ENCODE measurements at places on chromosomes 12 and 14.
A peak's percentile ranks its signal among the peaks of the same experiment; 100 is the strongest.

DNA sequence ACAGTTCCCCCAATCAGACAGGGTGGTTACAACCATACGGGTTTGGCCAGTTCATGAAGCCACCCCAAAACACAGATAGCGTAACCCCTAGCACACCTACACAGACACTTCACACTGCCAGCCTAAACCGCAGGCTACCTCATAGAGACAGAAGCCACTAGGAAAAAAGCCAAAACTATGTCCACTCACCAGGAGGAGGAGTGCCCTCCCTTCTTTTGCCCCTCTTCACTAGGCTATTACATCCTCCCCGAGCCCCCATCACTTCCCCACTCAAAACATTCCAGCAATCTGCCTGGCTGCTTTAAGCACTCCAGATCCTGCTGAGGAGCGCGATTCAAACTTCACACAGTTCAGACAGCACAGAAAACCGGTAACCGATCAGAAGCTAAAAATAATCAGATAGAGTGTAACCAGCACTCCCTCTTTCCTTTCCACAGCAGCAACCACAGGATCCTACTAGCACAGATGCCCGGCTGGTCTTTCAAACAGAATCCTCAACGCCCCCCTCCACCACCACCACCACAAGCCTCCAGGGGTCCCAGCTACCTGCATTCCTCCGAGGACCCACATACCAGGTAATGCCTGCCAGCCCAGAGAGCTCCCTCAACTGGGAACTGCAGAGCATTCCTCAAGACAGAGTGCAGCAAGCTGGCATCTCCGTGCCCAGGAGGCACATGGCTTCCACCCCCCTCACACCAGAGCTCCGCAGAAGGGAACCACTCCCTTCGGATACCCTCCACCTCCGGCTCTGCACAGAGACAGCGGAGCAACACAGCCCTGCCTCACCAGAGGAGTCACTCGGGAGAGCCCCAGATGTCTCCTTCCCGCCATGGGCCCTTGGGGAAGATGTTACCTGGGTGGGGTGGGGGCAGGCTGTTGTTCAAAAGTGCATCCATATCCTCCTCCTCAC lies 1.5 kb downstream of the CHD4 start:
- DNase-seq, result peak; percentile 54

DNA sequence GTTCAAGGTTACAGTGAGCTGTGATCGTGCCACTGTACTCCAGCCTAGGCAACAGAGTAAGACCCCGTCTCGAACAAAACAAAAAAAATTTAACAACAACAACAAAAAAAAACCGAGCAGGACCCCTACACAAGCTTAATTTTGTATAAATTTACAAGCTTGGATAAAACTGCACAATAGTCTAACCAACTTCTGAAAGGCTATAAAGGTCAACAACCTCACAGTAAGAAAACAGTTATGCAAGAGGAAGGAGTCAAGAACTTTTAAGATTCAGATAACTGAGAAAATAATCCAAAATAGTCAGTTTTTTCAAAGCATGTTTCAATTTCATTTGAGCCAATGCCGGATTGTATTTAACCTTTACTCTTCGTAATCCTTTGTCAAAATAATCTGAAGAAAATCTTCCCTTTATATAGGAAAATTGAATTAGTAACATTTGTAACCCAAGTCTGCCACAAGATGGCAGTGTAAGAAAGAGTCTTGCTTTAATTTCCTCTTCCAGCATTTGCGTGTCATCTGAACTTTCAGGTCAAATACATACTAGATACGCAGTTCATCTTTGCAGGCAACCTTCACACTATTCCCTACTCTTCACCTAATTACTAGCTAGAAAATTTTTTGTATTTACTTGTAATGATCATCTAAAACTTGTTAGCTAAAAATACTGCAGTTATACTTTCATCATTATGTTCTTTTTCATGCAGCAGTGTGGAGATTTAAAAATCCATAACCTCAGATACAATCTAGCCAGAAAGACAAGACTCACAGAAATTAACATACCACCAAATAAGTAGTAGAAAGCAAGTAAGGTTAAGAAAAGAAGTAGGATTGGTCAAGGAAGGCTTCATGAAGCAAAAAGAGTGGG lies 5.8 kb downstream of the CCNB1IP1 start:
- DNase-seq, result no peak

- peak; percentile 42 for DNase-seq
Measured at GRCh38 chr12:52087961-52088820, 8.7 kb downstream of the SMIM41 start.

DNA sequence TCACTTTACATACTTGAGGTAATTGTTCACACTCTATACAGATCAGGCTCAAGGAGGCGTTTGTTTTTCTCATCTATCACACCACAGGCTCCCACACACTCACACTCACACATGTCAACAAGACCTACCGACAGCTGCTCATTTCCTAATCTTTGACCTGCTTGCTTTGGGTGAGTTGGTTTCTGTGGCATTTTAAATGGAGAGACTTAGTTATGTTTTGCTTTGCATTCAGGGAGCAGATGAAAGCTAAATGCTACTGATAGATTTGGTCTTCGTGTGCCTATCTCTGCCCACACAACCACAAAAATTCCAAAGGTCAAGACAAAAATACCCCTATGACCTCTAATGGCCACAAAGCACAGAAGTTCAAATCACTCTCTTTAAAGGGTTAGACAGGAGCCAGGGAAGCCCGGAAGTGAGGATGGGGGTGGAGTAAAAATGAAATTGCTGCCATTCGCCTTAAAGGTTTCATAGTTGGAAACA lies 203.5 kb upstream of the G2E3 start:
- DNase-seq, result no peak

DNA sequence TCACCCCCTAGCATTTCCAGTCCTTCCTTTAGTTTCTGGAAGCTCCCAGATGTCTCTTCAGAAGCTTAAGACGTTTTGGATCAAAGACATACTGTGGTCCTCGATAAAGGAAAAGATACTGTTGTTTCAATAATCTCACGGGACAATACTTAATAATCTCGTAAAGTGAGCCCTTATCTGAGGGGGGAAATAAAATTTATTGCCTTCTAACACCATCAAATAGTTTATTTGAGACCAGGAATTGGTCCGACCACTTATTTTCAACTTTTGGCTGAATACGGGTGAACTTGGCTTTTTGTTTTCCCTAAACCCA lies 640 bp upstream of the G2E3 start:
- DNase-seq, result no peak

- no peak for DNase-seq
Measured at GRCh38 chr14:45261209-45261608, 8.2 kb upstream of the MIS18BP1 start.

DNA sequence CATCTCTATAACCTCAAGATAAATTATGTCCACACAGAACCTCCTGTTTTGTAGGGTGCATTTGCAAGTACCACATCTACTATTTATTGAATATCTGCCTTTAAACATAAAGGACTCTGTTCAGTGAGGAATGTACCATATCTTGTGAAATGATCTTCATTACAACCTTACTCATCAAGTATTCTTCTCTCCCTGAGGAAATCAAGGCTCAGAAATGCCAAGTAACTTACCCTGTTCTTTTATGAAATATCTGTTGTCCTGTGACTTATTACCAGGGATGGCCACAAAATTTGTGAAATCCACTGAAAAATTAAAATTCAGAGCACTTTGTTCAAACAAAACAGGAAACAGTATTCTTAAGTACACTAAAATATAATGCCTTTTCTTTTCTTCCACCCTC lies 366.7 kb downstream of the GALC start:
- no peak for DNase-seq

DNA sequence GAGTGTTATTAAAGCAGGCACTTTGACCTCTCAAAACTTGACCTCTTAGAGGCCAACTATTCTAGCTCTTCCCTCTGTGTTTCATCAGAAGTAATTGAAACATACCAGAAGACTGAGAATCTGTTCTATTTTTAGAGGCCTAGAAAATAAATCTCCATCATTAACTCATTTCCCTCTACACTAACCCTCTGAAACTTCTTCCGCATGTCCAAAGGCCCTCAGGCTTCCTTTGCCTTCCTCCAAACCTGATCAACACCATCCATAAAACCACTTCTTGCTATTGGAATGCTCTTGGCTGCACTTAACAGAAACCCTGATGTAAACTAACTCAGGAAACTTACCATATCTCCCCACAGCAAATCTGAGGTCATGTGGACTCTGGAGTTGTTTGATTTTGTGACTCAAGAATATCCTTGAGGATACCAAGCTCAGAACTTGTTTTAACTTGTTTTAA lies 196.4 kb downstream of the RPAP3 start:
- no peak for DNase-seq

- DNase-seq, result no peak
Measured at GRCh38 chr12:64194333-64195149, 27.6 kb downstream of the KICS2 start.

DNA sequence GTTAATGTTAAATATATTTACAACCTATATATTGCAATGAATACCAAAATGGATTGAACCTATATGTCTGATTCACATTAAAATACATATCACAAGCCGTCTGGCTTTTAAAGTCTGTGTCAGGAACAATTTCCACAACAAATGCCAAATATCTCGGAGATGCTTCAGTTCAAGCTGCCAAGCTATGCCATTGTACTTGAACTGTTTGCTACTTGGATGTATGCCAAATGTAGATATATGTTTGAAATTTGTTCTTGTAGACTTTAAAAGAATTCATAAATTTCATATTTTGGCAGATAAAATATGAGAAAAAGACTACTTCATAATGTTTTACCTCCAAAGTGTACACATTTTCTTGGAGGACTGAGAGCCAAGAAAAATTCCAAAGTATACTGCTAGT lies 37.0 kb downstream of the WASHC3 start:
- no peak for DNase-seq

- no peak for DNase-seq
Measured at GRCh38 chr12:113855998-113856397, 110.1 kb downstream of the RBM19 start.

- DNase-seq, result no peak
Measured at GRCh38 chr14:89060191-89060590, 235.7 kb downstream of the TTC8 start.

- DNase-seq, result no peak
Measured at GRCh38 chr12:49462083-49462744, 76.6 kb upstream of the KCNH3 start.

DNA sequence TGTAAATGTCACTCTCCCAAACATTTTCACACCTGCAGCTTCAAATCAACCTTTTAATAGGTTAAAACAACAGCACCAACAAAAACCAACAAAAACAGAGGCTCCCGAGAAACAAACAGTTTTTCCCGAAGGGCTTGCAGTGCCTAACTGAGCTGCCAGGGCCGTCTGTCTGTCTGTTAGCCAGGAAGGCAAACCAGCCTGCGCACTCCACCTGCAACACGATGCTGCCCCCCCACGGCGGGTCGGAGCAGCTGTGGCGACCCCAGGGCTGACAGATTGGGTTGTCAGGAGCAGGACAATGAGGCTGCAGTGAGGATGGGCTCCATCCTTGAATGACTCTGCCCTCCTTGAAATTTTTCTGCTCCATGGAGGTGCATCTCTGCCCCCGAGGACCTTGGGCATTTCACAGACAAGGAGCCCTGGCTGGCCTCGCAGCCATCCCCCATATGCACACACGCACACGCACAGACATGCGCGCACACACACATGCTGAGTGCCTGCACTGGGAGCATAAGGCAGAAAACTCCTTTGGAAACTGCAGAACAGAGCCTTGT lies 2.6 kb downstream of the RTL1 start:
- DNase-seq, result no peak

DNA sequence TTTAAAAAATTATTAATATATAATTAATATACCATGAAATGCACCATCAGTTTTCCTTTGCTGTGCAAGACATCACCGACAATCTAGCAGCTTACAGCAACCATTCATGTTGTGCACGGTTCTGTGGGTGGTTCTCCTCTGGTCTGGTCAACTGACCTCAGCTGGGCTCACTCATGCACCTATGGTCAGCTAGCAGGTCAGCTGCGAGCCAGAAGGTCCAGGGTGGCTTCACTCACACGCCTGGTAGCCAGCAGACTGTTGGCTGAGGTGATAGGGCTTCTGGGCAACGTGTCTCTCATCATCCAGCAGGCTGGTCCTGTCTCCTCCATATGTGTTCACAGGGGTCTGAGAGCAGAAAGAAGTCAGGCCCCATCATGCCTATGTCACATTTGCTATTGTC lies 210.4 kb downstream of the KIF26A start:
- DNase-seq, result no peak

Data from occipital lobe (tissue), 3 donors.